ENCODE measurements at places on chromosomes 6 and 20.

GRCh38 chr6:74605922-74606581 is 599.8 kb downstream of the COL12A1 start:
- no peak for DNase-seq

DNA sequence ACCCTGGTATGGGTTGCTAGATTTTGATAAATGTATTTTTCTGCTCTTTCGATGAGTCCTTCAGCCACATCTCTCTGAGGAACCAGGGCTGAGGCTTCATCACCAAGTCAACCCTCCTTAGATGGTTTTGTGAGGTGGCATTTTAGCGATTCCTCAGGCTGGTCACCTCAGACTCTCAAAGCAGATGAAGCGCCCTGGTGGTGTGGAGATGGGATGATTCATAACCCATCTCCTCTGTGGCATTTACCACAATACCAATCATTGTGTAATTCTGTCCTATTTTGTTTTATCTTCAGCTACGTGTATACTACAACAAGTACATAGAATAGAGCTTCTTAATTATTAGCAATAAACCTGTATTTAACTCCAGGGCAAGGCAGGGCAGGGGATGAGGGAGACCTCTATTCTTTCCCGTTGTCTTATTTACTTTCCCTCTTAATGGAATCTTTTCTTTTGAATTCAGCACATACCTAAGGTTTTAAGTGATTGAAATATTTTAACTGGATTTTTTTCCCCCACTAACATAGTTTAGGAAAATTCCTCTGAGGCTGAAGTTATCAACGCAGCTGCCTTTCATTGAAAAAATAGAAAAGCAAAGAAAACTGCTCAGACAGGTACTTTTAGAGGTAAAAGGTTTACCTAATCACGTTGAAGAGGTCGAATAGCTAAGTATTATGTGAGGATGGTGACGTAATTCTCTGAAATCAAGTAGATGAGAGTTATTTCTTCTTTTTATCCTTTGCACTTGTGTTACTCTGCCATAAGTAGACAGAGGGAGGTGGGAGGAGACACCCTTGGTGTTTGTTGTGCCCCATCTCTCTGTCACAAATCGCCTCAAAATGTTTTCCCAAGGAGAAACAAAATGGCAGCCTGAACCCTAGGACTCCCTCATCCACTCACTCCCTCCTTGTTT is 57.4 kb upstream of the EDN3 start:
- no peak for DNase-seq

GRCh38 chr6:73079611-73079955 is 145.7 kb downstream of the KHDC1L start:
- DNase-seq, result no peak

GRCh38 chr6:36752886-36753506 is 55.4 kb downstream of the RAB44 start:
- no peak for DNase-seq

GRCh38 chr6:127952176-127952575 is 51.3 kb upstream of the THEMIS start:
- no peak for DNase-seq

DNA sequence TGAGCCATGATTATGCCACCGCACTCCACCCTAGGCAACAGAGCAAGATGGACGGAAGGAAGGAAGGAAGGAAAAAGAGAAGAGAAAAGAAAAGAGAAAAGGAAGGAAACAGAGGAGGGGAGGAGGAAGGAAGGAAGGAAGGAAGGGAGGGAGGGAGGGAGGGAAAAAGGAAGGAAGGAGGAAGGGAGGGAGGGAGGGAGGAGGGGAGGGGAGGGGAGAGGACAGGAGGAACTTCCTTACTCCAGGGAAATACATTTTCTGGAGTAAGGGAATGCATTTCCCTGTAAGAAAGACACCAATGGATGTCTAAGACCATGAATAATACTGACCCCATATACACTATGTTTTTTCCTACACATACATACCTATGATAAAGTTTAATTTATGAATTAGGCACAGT is 93.2 kb upstream of the NFATC2 start:
- no peak for DNase-seq

GRCh38 chr6:122059918-122060317 is 339.5 kb upstream of the HSF2 start:
- no peak for DNase-seq
